Non-pigmented ciliary epithelial cell (primary cell): ENCODE measurements at places on chromosomes 3 and 15.

- DNase-seq = no peak
Observed at GRCh38 chr3:108381529-108382140, 85.3 kb downstream of the HHLA2 start.

DNA sequence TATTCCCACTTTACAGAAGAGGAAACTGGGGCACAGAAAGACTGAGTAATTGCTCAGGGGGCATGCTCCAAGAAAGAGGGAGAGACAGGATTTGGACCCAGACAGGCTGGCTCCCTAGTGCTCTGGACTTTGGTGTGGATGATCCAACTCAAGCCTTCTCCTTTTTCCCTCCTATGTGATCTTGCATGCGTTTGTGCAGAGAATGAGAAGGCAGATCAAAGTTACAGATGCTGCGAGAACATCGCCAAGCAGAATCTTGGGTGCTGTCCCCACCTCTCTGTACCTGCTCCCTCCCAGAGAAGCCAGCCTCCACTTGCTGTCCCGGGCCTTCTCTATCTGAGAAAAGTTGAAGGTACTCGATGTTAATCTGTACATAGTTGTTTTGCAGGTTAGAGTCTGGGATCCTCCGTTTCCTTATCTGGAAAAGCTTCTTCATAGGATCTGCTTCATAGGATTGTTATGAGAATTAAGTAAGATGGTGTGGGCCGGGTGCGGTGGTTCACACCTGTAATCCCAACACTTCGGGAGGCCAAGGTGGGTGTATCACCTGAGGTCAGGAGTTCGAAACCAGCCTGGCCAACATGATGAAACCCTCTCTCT, 10.2 kb downstream of the GNB5 start:
- DNase-seq = no peak

DNA sequence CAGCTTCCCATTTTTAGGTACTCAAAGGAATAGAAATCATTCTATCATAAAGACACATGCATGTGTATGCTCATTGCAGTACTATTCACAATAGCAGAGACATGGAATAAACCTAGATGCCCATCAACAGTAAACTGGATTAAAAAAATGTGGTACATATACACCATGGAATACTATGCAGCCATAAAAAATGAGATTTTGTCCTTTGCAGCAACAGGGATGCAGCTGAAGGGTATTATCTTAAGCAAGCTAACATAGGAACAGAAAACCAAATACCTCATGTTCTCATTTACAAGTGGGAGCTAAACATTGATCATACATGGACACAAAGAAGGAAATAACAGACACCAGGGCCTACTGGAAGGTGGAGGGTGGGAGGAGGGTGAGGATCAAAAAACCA, 33.1 kb upstream of the COL6A5 start:
- DNase-seq = no peak

DNA sequence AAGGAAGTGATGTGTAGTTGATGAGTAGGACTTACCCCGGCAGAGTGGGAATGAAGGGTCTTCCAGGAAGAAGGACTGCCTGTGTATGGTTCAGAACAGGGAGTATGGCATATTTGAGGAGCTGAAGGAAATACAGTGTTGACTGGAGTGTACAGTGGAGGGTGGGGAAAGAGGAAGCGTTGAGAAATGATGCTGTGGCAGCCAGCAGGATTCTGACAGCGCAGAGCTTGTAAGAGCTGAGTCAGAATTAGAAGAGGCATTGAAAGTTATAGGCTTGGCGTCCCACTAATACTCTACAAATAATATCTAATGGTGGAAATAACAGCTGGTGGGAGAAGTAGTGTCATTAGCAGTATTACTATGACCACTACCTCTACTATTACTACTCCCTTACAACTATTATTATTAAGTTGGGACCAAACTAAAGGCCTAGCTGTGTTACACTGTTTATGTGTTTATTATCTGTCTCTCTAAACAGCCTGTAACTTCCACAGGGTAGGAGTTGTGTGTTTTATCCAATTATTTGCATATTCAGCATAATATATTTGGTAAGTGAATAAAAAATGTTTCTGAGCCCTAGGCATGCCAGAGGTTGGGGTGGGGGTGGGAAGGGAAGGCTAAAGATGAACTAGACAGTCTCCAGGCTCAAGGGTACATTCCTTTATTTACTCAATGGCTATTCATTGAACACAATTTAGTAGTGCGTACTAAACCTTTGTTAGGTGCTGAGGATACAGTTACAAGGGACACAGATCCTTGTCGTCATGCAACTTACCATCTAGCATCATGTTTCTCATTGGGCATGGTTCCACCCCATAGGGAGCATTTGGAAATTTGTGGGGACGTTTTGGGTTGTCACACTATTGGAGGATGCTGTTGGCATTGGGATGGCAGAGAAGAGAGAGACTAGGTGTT, 428.8 kb upstream of the ONECUT1 start:
- no peak for DNase-seq

- DNase-seq = no peak
Observed at GRCh38 chr15:60118626-60119025, 114.5 kb downstream of the FOXB1 start.

GRCh38 chr3:128083396-128083795, 31.2 kb downstream of the SEC61A1 start:
- no peak for DNase-seq

- no peak for DNase-seq
Observed at GRCh38 chr3:32459450-32459849, 43.2 kb downstream of the CMTM6 start.

GRCh38 chr15:33211176-33211808, 16.8 kb upstream of the FMN1 start:
- DNase-seq = no peak

DNA sequence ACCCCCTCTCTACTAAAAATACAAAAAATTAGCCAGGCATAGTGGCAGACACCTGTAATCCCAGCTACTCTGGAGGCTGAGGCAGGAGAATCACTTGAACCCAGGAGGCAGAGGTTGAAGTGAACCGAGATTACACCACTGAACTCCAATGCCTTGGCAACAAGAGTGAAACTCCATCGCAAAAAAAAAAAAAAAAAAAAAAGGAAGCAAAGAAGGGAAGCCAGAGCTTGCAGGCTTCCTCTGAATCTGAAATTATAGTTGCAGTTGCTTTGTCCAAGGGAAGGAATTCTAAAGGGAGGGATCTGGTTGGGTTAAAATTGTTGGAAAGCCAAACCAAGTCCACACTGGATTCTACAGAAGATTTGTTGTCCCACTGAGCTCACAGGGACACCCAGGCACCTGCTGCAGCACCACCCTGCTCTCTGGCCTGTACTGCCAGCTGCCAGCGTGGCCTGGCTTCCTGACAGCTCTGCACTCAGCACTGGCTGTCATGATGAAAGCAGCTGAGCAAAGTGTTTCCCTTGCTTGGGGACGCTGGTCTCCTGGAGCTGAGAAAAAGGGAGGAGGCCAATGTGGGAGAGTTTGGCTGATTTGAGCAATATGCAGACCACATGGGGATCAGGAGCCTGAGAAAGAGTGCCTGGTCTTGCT, 88.8 kb upstream of the HES1 start:
- DNase-seq = no peak
